ENCODE measurements at places on chromosomes 12 and 14.

DNA sequence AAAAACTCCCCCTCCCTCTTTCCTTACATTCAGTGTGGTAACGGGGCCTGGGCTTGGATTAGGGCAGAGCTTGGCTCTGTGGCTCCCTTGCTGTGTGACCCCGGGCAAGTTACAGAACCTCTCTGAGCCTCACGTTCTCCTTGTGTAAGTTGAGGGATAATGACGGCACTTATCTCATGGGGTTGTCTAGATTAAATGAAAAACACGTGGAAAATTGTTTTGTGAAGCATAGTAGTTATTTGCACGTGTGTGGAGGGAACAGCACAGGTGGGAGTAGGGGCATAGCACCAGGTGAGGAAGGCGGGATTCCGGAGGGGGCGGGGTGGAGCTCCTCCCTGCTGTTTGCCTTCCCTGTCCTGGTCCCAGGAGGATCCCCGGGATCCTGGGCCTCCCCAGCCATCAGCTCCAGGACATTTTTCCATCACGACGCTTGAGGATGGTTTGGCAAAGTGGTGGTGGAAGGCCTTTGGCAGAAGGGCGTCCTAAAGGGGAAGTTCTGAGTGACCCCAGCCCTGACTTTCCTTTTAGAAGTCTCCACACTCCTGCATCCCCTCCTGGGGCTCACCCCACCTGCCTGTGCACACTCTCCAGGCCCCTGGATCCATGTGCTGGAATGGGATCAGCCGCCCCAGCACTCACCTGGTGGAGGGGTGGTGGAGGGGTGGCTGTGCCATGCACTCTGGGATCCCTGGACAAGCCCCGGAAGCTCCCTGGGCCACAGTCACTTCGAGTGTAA is 22.7 kb downstream of the LRTM2 start:
- no peak for DNase-seq

DNA sequence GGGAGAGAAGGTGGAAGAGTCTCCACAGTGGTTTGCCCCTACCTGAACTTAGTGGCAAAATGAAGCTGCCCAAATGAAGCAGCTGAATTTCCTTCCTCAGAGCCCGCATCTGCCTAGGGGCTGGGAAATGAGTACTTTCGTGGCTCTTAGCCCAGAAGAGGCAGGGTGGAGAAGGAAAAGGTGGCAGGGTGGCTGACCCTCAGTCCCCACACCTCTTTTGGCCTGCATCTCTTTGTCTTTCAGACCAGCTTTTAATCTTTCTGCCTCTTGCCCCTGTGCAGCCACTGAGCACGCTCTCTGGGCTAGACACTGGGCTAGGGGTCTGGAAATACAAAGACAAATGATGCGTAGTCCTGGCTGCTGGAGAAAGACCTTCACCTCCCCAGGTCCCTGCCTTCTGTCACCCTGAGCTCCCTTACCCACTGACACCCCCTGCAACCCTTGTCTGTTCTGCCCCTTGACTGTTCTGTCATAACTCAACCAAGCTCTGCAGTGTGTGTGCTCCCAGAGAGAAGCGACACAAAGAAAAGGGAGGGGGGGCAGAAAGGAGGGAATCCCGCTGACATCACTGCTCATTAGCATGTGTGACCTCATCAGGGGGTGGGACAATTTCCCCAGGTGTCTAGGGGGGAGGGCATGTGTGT is 371 bp upstream of the REM2 start:
- DNase-seq = peak; percentile 48

- DNase-seq = no peak
Observed at GRCh38 chr12:24479131-24479530, 469.8 kb downstream of the BCAT1 start.

GRCh38 chr14:60064491-60065072 is 27.1 kb upstream of the PCNX4 start:
- no peak for DNase-seq

DNA sequence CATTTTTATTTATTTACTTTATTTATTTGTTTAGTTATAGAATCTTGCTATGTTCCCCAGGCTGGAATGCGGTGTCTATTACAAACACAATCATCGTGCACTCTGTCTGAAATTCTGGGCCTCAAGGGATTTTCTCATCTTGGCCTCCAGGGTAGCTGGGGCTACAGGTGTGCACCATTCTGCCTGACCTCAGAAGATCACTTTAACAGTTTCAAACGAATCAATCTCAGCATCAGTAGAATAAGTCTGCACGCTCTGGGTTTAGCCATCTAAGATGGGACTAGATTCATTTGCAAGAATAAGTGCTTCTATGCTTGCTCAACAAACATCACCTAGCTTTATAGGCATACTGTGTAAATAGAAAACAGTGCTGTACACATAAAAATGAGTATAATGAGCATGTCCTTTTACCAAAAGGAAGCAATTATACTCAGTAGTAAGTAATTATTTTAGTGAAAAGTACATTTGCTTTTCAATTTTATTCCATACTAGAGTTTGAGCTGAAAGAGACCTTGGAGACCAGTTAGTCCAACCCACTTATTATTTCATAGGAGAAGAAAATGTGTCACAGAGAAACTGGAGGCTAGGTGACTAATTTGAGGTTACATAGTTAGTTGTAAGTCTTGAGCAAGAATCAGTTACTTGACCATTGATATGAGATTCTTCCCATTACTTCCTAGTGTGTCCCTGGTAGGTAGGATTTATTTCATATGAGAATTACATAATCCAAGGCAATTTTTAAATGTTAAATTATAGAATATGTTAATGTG is 456.5 kb upstream of the LMO3 start:
- DNase-seq = no peak

- no peak for DNase-seq
Observed at GRCh38 chr12:95393191-95393790, 80.7 kb upstream of the METAP2 start.

GRCh38 chr14:97106609-97107008 is 309.4 kb downstream of the VRK1 start:
- no peak for DNase-seq

- DNase-seq = no peak
Observed at GRCh38 chr12:115920395-115921183, 356.9 kb downstream of the MED13L start.

DNA sequence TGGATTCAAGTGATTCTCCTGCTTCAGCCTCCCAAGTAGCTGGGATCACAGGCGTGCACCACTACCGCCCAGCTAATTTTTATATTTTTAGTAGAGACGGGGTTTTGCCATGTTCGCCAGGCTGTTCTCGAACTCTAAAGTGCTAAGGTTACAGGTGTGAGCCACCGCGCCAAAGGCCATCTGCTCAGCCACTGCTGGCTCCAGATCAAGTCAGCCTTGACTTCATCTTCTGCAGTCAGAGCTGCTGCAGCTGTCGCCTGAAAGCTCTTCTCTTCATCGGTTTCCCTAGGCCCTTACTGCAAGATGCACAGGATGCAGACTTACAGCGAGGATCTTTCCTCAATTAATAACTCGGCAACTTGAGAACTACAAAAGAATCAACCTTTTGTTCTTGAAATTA is 66.8 kb downstream of the CLIP1 start:
- no peak for DNase-seq

DNA sequence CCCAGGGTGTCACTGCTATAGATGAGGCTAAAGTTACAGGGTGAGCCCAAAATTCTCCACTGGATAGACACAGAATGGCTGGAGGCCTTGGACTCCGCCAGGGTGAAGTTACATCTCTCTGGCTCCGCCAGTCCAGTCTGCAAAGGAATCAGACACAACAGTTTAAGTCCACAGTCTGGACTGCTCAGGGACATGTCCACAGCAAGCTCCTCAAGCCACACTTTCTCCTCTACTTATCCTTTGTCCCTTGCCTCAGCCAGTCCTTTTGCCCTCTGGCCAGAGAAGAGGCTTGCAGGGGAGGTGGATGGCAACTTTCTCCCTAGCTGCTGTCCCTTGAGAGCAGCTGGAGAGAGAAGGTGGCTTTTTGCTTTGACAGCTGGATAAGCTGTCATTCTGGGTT is 28.0 kb downstream of the PTPRB start:
- DNase-seq = no peak

DNA sequence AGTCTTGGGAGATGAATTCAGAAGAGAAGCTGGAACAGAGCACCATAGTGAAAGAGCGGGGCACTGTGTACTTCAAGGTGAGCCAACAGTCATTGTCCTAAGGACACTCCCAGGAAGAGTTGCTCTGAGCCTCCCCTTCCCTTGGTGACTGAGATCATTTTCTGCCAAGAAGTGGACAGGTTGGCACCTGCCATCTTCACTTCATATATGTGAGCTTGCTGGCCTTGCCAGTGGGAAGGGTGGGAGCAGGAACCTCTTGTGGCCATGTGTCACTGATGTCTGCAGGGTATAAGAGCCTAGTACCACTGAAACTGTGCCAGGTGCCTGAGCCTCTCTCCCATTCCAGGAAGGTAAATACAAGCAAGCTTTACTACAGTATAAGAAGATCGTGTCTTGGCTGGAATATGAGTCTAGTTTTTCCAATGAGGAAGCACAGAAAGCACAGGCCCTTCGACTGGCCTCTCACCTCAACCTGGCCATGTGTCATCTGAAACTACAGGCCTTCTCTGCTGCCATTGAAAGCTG is 5.3 kb downstream of the FKBP4 start:
- DNase-seq = no peak

DNA sequence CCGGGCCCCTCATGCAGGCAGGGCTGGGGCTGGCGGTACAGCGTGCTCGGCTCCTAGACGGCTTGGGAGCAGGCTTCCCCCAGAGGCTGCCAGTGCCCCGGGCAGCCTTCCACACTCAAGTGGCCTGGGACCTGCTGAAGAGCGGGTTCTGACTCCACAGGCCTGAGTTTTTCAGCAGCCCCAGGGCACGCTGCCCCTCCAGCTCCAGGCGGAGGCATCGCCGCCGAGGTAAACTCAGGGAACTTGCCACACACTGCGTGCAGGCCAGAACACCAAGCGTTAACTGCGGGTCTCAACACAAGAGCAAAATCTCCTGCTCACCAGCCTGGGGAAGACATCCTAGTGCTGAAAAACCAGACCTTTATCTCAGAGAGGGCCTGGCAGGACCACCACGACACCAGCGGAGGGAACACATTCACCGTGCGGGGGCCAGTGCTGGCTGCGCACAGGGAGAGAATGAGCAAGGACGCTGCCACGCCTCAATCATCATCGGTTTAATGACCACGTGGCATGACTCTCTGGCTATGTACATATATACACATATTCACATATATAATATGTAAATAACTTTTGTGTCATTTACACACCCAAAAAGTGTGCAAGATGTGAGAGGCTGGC is 21.3 kb downstream of the PSMC1 start:
- no peak for DNase-seq

DNA sequence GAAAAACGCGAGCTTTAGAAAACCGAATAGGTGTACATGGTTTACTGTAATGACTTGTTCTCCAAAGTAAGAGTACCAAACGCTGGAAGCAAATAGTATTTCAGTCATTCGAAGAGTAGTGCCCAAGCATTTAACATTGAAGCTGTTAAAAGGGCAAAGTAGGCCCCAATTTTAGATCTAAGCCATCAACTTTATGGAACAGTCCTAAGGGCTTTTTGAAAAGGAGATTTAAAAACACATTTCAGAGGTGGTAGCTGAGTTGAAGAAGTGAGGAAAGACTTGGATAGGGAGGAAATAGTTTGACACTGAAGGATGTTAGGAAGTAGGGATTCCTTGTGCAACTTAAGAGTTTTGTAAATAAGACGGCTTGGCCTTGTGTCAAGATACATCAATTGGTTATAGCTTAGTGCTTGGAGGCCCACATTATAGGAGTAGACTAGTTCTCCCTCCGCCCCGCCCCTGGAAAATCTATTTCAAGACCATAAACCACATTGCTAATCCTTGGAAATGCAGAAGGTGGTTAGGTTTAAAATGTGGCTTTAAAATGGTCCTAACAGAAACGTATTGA is 783 bp upstream of the TUBA1B start:
- DNase-seq = no peak

DNA sequence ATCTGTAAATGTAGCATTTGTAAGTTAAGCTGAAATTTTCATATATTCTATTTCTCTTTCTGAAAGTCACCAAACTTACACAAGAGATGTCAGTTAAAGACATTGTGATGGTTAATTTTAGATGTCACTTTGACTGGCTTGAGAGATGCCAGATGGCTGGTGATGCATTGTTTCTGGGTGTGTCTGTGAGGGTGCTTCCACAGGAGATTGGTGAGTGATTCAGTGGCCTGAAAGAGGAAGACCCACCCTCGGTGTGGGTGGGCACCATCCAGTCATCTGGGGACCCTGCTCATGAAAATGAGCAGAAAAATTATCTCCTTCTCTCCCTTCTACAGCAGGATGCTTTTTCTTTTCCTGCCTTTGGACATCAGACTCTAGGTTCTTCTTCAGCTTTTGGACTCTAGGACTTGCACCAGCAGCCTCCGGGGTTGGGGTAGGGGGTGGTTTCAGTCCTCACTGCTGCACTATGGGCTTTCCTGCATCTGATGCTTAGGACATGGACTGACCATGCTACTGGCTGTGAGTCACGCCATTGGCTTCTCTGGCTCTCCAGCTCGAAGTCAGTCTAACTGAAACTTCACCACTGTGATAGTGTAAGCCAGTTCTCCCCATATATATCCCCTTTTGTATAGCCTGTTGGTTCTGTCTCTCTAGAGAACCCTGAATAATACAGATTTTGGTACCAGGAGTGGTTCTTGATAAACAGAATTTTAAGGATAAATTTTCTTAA is 20.9 kb downstream of the PDE6H start:
- no peak for DNase-seq

GRCh38 chr14:98798099-98798498 is 473.9 kb downstream of the BCL11B start:
- DNase-seq = no peak

DNA sequence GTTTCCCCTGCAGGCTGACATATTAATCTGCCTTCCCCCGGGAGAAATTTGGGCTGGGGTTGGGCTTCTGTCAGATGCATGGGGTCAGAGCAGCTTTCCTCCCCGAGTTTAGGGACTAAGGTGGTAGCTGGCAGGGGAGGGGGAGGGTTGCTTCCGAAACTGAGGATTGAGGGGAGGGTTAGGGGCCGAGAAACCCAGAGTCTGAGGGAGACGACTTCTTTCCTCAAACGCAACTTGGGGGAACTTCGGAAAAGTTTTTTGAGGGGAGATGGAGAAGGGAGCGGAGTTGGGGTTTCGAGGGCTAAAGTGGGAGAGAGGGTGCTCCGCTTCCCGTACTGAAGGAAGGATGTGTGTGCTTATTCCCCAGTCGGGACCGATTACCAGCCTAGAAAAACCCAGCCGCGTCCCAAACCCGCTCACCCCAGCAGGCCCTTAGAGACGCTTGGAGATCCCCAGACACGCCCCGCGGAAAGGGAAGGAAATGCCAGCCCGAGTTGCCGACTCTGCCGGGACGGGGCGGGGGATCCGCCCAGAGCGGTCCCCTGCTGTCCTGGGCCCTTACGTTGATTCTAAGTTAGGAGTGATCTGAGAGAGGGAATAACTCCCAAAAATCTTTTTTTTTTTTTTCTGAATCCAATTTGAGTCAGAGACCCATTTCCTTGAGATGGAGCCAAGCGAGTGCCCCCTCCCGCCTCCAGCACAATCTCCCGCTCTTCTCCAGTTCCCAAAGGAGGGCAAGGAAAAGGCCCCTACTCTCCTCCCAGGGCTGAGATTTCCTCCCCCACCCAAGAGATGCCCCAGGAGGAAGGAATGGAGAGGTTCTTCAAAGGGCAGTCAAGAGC is 61.9 kb downstream of the SMUG1 start:
- no peak for DNase-seq

GRCh38 chr12:9925705-9926393 is 6.3 kb downstream of the CLEC2A start:
- peak; percentile 19 for DNase-seq
